ENCODE measurements at places on chromosomes 13 and 19.

DNA sequence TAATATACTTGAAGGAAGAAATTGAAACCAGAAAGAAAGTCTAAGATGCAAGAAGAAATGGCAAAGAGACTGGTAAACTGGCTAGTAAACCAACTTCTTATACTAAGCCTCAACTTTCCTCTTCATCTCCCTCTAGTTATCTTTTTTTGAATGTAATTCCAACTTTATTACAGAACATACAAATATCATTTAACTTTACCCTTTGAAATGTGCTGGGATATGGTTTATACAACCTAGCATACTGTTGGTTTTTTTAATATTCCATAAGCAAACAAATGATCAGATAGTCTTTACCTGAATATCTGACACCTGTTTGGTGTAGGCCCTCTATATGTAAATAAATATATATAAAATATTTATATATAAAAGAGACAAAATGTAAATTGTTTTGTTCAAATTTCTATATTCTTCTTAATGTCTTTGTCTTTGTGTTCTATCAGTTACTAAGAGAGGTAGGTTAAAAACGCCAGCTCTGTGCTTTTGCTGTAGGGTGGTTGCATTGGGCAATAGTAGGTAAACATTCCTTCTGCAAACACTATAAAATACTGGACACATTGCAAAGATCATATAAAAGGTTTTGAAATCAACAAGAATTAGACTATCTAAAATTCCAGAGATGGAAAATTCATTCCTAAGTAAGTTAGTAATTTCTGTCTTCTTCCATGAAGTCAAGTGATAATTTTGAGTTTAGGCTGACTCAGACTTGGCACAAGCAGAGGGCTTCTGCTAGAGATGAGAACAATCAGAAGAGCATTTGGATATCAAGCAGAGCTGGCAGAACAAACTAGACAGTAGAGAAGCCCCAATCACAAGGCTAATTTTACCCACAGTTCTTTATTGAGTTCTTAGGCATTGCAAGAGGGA is 383.3 kb downstream of the RFC3 start:
- ATAC-seq = no peak

GRCh38 chr19:1066748-1067340 is at the start of gene ARHGAP45:
Gene ARHGAP45, plus strand, starts transcription at chr19:1067167. Its CDS starts 239 bp downstream, at chr19:1067406.
- peak; percentile 58 for ATAC-seq

DNA sequence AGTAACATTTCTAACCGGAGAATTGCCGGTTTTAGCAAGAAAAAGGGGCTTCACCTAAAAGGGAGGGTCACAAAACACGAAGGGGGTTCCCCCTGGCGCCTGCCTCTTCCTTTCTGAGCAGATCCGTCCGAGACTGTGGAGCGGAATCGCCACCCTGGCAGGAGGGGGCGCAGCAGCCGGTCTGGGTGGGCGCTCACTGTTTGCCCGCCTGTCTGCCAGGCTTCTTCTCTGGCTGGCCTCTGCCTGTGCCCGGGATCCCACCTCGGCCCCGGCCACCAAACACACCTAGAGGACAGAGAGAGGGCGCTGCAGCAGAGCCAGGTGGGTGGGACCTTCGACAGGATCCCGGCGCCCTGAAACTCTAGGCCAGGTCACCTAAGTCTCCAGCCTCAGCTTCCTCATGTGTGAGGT is 15.6 kb downstream of the LSM4 start:
- ATAC-seq = no peak

- ATAC-seq = peak; percentile 30
These were observed 244.4 kb upstream of the SLITRK1 start for GRCh38 chr13:84126671-84127171.

DNA sequence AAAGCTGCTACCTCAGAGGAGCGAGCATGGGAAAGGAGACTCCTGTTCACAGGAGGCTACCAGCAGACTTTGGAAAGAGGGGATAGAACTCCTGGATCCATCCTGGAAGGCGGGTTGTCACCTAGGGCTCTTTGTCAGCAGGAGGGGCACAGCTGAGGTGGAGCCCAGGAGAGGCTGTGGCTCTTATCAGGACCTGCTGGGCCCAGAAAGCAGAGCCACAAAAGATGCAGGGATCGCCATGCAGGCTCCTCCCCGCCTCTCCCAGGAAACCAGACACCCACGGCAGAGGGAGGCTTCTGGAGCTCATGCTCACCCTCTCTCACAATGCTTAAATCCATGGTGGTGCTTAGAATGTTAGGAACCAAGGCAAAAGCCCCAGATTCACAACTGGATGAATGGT is 994.2 kb downstream of the UQCRFS1 start:
- ATAC-seq = no peak

DNA sequence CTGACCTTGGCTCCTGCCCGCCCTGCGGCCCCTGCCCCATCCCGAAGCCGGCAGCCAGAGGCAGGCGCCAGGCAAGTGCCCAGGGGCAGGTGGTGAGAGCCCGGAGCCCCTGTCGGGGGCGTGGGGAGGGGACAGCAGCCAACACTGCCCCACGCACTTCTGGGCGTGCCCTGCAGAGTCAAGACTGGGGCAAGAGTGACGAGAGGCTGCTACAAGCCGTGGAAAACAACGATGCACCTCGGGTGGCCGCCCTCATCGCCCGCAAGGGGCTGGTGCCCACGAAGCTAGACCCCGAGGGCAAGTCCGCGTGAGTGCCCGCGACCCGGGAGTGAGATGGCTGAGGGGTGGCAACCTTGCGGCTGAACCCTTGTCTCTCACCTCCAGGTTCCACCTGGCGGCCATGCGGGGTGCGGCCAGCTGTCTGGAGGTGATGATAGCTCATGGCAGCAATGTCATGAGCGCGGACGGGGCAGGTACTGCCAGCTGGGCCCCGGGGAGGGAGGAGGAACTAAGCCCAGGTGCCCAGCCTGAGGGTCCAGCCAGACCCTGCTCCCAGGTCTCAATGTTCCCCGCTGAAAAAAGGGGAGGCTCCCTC is 17.3 kb downstream of the ANKRD24 start:
- no peak for ATAC-seq

DNA sequence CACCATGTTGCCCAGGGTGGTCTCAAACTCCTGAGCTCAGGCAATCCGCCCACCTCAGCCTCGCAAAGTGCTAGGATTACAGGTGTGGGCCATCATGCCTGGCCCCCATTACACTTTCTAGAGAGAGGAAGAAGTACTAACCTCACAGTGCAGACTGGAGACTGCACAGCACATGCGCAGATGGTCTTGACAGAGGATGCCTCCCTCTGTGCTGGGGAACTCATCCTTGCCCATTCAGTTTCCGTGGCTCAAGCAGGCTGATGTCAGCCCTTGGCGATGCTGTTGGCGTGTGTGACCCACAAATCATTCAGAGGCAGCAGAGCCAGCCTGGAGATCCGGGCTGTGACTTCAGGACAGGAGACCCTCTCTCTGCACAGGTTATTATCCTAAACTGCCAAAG is 14.6 kb upstream of the FFAR2 start:
- ATAC-seq = no peak

DNA sequence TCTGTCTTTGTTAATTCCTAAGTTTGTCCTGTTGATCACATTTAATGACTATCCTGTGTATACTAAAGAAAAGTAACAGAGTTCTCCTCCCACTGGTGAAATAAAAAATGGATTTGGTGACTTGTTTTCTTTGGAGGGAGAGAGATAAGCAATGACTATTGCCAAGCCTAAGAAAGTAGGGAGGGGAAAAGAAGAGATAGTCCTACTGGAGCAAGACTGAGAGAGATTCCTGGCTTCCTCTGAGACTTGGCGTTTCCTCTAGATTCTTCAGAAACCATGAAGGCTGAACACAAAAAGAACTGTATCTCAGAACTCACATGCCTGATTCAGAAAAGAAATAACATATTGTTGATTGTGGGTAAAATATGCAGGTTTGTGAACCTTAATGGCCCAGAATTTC is 406.5 kb downstream of the FOXO1 start:
- no peak for ATAC-seq

GRCh38 chr13:98984118-98984517 is 6.3 kb upstream of the DOCK9 start:
- ATAC-seq = no peak

GRCh38 chr13:23621316-23621645 is 51.1 kb downstream of the TNFRSF19 start:
- ATAC-seq = peak; percentile 82

DNA sequence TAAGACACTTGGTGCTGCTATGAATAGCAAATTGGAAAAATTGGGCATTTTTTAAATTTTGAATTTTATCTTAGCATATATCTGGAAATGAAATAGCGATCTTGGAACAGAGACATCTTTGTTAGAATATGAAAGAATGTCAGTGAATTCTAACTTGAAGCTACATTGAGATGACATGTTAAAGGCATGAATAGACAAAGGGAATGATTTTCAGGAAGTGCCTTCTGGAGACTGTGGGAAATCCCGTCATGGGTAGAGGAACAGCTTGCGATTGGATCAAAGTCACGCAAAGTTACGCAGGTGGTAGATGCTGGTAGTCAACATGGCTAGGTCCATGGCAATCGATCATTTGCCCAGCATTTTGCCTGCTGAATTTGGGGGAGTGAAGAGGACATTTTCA is 43.5 kb downstream of the LRCH1 start:
- no peak for ATAC-seq

DNA sequence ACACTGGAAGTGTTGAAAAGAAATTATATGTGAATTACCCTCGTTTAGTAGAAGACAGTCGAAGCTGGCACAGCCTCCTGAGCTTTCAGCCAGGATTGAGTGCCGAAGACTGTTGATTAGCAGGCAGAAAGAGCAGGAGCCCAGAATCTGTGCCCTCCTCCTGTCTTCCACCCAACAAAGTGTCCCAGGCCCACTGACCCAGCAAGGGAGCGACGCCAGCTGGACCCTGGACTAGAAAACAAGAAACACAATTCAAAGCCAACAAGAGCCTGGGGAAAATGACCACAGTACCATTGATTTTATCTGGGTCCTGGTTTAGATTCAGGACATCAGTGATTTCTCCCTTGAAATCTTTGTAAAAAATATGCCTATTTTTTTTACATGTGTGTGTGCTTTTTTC is 120.7 kb downstream of the RXFP2 start:
- no peak for ATAC-seq

DNA sequence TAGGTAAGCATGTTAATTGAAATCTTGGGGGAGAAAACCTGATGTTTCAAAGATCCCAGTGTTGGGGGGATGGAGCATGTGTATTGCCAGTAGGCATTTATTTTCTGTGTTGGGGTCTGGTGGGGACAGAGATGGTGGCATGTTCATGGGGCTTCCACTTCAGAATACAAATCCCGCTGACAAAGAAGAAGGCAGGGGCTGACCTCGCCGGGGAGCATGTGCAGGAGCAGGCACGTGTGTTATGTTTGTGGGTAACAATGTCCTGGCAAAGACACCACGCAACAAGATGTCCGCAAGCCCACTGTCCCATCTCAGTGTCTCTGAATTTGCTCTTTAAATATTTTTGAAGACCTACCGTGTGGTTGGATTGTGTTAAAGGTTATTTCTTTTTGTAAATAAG is 164.5 kb downstream of the TEX29 start:
- no peak for ATAC-seq

DNA sequence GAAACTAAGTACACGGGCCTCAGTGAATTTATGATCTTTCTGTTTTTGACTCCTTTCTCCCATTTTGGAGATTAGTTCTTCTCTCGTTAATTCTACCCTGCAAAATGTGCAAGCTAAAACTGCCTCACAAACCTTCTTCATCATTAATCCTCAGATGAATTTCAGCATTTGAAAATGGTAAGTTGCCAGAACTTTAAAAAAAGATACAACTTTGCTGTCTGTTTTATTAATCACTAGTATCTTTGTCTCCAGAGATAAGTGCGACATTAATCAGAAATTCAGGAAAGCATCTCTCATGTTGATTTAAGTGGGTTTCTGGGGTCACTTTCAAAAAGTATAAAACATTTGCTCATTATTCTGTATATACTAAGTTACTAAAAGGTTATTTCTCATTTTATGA is 227.0 kb upstream of the RXFP2 start:
- no peak for ATAC-seq

DNA sequence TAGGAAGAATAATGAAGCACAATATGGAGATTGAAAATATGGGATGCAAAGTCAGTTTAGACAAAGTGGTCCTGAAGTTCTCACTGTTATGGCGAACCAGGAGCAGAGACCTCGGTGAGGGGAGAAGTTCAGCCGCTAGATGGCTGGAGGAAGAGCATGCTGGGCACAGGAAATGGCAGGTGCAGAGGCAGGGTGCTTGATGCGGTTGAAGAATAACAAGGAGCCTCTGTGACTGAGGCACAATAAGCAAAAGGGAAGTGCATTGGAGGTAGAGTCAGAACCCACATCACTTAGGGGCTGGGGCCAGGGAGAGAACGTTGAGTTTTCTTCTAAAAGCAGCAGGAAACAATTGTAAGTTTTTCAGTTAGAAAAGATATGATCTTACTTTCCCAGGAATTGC is 1725.2 kb downstream of the EFNB2 start:
- ATAC-seq = no peak

DNA sequence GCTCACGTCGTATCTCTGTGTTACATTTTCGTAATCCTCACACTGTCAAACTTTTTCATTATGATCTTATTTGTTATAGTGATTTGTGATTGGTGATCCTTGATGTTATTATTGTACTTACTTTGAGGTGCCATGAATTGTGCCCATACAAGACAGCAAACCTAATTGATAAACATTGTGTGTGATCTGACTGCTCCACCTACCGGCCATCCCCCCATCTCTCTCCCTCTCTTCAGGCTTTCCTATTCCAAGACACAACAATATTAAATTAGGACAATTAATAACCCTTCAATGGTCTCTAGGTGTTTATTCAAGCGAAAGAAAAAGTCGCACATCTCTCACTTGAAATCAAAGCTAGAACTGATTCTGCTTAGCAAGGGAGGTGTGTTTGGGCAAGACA is 349.3 kb downstream of the RBM26 start:
- ATAC-seq = no peak

DNA sequence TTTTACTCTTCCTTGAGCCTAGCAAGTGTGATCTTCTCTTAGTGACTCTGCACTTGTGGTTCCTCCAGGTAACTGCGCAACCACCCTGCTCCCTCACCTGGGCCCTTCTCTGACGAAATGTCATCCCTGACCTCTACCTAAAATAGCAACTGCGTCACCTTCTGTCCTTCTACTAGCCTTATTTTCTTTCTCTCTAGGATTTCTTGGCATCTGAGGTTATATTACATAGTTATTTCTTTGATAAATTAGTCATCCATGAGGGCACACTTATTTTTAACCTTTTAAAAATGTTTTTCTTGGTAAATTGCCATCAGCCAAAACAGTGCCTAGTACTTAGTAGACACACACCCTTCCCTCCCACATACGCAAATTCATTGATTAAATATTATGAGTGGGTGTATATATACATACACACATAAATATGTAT is 355.5 kb downstream of the ENOX1 start:
- ATAC-seq = no peak

GRCh38 chr19:29672933-29673336 is 7.7 kb downstream of the PLEKHF1 start:
- ATAC-seq = peak; percentile 83

DNA sequence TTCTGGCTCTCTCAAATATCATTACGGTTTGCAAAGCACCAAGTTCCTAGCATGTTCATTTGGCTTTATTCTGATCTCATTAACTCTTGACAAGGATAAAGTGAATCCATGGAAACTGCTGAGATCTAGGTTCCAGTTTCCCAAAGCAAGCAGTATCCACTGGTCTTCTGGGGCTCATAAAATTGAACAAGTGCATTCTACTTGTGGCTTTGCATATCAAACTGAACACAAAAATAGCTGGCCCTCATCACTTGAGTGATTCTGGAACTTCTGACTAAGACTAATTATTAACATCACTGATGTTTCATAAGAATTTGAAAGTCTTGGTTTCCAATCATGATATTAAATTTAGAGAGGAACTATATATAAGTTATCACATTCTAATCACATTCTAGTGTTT is 6.3 kb upstream of the KCTD12 start:
- no peak for ATAC-seq

Measured in activated CD4-positive, CD25-positive, alpha-beta regulatory T cell treated with anti-CD3 and anti-CD28 coated beads, Interleukin-2, amount 50 U/mL, for 24 hours (primary cell).